ENCODE measurements at places on chromosomes 7 and 10.

DNA sequence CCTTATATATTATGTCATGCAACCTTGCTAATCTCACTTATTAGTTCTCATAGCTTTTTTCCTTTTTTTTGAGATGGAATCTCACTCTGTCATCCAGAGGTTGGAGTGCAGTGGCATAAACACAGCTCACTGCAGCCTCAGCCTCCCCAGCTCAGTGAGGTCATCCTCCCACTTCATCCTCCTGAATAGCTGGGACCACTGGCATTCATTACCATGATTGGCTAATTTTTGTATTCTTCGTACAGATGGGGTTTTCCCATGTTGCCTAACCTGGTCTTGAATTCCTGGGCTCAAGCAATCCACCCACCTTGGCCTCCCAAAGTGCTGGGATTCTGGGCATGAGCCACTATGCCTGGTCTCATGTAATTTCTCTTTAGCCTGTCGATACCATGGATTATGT is 89.1 kb upstream of the TRIM24 start:
- no peak for DNase-seq

DNA sequence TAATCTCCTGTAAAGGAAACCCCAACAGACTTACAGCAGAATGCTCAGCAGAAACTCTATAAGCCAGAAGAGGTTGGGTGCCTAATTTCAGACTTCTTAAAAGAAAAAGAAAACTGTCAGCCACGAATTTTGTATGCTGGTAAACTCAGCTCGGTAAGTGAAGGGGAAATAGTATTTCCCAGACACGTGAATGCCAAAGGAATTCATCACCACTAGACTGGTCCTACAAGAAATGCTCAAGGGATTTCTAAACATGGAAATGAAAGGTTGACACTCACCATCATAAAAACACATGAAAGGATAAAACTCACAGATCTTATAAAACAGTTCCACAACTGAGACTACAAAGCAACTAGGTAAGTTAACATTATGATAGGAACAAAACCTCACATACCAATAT is 68.6 kb downstream of the GLCCI1 start:
- no peak for DNase-seq

- DNase-seq = no peak
Measured at GRCh38 chr10:3570131-3570729, 214.8 kb downstream of the KLF6 start.

GRCh38 chr7:27169658-27170425 is 4.3 kb downstream of the HOXA10 start:
- no peak for DNase-seq

GRCh38 chr10:91924212-91925021 is 847 bp downstream of the BTAF1 start:
- DNase-seq = no peak

DNA sequence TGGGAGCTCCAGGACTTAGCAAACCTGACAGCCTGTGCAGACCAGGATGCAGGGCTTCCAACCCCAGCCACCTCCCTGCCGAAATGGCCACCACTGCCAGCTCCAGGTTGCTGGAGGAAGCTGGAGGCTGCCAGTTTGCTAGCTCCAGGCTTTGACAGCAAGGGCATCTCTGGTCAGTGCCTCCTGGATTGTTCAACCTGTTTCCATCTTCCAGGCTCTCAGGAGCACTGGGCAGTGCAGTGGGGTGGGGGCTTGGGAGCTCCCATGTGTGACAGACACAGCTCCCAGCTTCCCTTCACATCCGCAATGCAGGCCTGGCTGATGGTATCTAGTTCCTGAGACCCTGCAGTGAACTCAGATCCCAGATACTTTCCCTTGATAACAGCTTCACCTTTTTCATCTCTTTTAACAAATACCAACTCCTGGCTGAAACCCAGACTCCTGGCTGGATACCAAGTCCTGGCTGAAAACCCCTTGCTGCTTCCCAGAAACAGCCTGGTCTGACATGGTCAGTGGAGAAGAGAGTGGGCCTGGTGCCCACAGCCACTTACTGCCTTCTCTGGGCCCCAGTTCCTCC is 20.8 kb upstream of the RET start:
- no peak for DNase-seq

DNA sequence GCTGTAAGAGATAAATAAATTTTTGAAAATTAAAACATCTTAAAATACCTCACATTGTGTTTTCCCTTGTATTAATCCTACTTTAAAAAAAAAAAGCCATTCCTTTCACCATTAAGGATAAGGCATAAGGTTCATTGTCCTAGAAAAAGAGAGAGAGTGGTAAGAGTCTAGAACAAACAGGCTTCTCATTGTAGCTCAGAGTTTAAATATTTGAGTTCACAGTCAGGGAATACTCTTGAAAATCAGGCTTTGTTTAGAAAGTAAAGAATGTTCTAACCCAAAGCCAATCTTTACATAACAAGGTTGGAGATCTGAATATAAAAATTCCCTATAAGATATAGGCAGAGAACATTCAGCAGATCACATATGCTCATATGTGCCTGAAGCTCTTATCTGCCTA is 40.2 kb upstream of the TES start:
- DNase-seq = no peak

DNA sequence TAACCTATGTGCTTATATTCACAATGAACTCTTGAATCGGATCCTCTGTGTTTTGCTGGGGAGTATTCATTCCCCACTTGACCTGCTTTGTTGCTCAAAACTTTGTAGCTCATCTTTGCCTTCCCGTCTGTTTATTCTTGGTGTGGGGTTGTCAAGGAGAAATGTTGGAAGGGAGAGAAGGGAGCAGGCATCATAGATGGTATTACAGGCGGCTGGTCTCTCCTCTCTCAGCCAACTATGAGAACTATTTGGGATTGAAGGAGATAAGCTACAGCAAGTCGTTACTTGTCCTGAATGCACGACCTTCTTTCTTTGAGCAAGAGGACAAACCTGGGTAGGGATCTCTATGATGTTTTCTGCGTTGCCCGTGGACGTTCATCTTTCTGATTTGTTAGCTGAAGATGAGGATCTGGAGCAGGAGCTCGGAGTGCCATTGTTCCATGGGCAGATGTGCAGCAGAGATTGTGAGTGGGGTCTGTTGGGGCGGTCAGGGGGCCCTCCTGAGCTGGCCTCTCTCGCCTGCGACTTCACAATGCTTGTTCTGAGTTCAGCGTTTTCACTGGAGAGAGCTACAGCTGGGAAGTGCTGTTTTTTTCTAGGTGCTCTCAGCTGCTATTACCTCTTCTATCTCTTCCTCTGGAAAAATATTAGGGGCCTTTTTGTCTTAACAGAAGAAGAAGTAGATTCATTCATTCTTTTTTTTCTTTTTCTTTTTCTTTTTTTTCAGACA is 126.9 kb upstream of the KLF6 start:
- no peak for DNase-seq

- DNase-seq = no peak
Measured at GRCh38 chr10:62626817-62627216, 177.7 kb upstream of the ADO start.

- no peak for DNase-seq
Measured at GRCh38 chr10:33817605-33818004, 483.1 kb upstream of the NRP1 start.

GRCh38 chr10:104327745-104328645 is 10.3 kb downstream of the ITPRIP start:
- DNase-seq = peak; percentile 70

DNA sequence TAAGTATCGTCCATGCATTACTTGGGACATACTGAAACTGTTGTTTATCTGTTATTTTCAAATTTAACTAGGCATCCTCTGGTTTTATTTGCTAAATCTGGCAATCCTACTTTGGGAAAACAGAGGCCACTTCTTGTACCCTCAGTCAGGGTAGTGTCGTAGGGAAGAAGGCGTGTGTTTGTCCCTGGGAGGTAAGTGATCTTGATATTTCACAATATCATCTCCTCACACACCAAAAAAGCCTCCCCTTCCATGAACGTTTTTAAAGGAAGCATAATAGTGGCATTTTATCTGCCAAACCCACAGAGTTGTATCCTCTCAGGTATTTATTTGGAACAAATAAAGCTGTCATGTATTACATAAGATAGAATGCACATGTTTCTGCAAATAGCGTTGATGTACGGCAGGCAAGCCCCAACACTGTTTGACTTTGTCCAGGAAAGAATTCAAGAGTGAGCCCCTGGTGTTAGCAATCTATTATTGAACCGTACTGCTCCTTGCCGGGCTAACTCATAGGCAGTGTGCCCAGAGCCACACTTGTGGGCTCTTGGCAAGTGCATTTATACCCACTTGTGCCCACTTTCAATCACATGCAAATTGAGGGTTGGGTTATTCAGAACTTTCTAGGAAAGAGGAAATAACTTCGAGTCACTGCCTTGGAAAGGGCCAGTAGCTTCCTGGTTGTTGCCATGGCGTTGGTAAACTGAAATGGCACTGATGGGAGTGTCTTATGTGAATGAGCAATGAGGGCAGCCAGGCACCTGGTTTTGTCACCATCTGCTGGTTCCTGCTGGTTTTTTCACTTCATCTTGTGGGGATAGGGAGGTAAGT is 266.0 kb downstream of the USP6NL start:
- DNase-seq = no peak
